ENCODE measurements at places on chromosomes 6 and 20.
A peak's percentile ranks its signal among the peaks of the same experiment; 100 is the strongest.

GRCh38 chr6:56176741-56177140 is 70.6 kb downstream of the COL21A1 start:
- no peak for DNase-seq

DNA sequence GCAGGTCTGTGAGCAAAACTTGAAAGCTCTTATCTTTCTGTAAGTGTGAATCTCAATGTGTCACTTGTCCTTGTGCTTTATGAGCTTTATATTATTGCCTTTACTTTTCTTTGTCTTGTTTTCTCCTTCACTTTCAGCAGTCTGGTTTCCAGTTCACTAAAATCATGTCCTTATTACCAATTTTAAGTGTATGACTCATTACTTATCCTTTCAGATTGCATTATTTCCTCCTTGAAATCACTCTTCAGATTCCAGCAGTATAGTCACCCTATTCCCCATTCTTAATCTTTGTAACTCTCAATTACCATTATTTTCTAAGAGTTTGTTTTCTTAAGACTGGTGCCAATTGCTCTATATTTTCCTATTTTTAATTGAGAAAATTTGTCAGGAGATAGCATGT is 117.4 kb upstream of the GRIK2 start:
- no peak for DNase-seq

DNA sequence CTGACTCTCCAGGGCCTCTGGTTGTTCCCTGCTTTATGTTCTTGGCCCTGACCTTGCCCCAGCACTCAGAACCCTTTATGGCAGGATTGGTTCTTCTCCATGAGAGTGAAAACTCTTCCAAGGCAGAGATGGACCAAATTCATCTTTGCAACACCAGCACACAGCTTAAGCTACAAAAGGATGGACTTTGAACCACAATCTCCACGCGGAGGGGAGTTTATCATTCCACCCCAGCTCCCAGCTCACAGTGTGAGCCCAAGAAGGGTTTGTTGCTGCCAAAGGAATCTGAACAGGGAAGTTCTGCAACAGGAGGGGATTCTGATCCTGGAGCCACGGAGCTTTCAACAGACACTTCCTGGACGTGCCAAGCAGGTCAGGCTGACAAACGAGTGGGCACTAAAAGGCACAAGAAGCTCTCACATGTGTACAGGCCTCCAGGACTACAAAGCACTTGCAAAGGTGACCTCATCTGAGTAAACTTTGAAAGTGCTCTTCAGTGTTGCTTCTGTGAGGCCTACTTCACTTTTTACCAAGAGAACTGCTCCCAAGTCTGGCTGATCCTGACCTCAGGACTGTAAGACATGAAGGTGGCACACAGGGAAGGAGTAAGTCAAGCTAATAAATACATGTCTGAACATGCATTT is 8.9 kb downstream of the FITM2 start:
- DNase-seq = no peak

DNA sequence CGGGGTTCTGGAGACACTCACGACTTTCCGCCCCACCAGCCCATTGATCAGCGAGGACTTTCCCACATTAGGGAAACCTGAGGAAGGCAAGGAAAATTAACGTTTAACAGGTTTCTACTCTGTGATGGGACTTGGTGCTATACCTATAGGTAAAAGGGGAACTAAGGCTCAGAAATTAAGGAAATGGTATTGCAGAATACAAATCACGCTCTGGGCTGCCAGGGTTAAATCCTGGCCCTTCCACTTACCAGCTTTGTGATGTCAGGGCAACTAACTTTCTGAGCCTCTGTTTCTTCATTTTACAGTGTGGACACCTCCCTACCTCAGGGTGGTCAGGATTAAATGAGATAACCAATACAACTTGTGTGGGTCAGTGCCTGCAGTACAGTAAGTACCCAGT is 8.8 kb downstream of the GNL1 start:
- peak; percentile 15 for DNase-seq

DNA sequence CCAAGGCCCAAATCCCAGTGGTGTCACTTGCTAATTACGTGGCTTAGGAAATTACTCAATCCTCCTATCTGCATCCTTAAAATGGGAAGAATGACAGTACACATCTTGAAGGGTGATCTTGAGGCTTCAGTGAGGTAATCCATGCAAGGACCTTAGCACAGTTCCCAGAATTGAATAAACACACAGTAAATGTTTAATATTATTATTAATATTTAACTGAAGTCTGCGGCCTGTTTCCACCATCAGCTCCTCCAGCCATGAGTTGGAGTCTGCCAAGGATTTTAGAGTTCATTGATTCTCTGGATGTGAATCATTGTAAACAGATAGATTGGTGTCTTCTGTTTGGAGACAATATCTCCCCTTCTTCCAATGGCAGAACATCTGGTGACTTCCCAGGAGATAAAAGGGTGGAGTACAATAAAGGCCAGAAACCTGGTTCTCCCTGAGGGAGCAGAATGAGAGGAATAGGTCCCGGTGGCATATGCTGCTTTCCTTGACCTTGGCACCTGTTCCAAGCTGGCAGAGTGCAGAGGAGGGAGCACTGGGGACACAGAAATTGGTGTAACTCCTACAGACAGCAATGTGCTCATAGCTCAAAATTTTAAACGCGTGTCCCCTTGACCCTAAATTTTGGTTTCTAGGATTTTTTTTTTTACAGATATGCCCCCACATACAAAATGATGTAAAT is 25.4 kb downstream of the UNC5CL start:
- peak; percentile 44 for DNase-seq

- DNase-seq = no peak
These were observed 7.2 kb upstream of the UQCC2 start for GRCh38 chr6:33718713-33719112.

- DNase-seq = no peak
These were observed 62.6 kb upstream of the MAP7 start for GRCh38 chr6:136612666-136613389.

DNA sequence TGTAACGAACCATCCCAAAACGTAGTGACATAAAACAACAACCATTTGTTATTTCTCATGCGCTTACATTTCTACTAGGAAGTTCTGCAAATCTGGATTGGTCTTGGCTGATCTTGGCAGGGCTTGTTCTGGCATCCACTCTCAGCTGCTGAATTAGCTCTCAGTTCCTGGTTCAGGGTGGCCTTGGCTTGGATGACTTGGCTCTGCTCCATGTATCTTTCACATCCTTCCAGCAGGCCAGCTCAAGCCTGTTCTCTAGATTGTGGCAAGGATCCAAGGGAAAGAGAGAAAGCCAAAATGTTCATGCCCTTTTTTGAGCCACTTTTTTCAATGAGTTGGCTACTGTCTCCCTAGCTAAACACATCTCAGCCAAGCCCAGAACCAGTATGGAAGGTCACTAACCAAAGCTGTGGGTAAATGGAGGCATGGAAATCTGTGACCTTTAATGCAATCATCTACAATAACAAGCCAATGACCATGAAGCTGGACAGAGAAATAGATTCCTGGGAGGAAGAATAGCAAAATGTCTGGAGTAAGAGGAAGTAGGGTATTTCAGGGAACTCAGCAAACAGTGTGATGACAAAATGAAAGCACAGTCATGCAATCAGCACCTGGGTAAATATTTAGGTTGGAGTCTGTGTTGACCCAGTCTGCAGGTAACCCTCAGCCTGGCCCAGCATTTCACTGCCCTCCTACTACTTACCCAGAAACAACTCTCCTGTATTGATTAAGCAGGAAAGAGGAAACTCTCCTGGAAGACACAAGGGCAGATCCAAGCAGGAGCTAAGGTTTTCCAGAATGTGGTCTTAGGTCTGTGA is 32.7 kb upstream of the SNAP25 start:
- DNase-seq = no peak

GRCh38 chr20:2983508-2983907 is 59.9 kb upstream of the GNRH2 start:
- no peak for DNase-seq

GRCh38 chr6:7914311-7914710 is 3.7 kb upstream of the TXNDC5 start:
- no peak for DNase-seq

DNA sequence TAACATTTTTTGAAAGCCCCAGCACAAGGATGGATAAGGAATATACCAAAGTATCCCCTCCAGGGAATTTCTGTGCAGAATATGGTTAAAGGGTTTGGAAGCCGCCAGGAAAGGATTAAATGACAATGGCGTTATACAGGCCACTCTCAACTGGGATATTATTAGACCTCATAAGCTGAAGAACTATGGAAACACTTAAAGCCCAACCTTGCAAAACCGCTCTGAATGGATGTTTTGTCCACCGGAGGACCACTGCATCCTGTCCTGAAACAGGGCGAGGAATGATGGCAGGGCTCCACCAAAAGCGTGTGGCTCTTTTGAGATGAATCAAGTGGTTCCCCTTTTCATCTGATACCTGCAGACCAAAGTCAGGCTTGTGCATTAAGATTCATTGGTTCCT is 32.4 kb downstream of the NFATC2 start:
- no peak for DNase-seq

DNA sequence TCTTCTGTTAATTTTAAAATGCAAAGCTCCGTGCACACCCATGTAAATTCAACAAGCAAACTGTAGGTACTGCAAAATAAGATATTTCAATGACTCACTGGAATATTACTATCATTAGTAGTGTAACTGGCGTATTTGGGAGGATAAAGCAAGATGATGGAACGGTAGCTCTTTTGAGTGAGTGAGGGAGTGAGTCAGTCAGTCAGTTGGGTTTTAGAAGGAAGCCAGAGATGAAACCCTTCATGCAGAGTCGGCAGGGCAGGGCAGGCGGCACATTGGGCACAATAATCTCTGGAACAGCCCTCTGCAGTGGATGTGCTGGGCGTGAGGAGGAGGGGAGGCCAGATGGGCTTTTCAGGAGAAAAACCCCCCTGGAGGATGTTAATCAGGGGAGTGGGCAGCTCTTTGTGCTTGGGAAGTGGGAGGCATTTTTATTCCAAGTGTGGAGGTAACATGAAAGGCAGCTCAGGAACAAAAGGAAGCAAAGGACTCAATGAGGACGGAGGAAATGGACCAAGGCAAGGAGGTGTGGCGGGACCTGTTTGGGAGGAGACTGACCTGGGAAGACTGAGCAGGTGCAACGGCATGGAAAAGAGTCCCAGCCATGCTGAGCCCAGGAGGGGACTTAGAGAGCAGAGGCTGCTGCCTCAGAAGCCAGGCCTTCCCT is 171.2 kb downstream of the ZDHHC14 start:
- no peak for DNase-seq

GRCh38 chr20:22690616-22691179 is 106.3 kb upstream of the FOXA2 start:
- no peak for DNase-seq

GRCh38 chr6:129946439-129947140 is 71.8 kb upstream of the L3MBTL3 start:
- no peak for DNase-seq

GRCh38 chr6:35498422-35499067 is 1.7 kb upstream of the TEAD3 start:
- DNase-seq = no peak

GRCh38 chr20:55557191-55557590 is 448.1 kb downstream of the CBLN4 start:
- no peak for DNase-seq

DNA sequence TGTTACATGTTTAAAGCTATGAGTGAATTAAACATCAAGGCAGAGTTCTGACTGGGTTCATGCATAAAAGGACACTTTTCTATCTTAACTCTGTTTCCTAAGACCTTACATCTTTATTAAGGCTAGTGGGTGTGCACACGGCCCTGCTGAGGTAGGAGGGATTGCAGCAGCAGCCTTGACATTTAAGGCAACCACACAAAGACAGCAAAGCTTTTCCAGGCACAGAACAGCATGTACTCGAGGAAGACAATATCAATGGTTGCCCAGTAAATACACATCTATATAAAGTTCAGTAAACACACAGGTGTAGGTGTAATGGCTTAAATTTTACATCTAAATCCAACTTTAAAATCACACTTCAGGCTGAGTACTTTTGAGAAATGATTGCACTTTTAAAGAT is 79.8 kb upstream of the LOC128125822 start:
- no peak for DNase-seq

- DNase-seq = no peak
These were observed 71.3 kb upstream of the TINAG start for GRCh38 chr6:54236984-54237383.

DNA sequence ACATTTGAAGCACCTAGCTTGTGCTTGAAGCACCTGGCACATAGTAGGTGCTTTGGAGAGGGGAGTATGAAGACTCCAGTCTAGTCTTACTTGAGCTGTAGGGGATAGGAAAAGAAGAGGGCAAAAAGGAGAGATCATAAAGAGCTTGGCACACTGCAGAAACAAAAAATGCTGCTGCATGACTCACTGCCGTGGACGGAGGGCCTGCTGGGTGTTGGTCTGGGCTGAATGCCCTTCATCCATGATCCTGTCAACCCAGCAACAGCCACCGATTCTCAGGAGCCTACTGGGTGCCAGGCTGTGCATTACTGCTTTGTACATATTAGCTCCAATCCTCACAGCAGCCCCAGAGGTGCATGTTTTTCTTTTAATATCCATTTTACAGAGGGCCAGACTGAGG is 6.0 kb downstream of the PDYN start:
- DNase-seq = no peak

GRCh38 chr20:46004889-46005473 is 3.7 kb upstream of the MMP9 start:
- peak; percentile 93 for DNase-seq

GRCh38 chr6:147441751-147442150 is 66.7 kb upstream of the SAMD5 start:
- DNase-seq = no peak

DNA sequence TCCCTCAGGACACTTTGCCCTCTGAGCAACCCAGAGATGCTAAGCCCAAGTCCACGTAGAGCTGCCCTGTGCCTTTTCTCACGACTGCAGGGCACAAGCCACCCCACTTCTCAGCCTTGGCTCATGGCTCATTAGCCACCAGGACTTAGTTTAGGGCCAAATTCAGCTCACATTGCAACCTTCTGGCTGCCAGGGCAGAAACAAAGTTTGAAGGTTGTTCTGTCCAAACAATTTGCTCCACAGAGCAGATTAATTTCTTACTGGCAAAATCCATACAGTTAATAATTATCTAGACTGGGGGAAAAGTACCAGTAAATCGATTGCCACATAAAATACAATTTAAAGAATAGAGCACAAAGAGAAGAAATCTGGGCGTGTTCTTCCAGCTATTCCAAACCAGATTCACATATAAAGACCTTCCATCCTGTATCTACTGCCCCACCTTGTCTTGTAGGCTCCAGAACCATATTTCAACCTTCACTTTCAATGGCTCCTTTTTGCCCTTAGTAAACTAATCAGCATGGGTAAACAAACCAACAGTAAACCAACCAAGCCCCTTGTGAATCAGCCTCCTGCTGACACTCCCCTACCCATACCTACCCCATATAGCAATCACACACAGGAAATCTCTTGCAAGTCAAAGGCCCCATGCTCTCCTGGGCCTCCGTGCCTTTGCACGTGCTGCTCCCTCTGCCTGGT is 101.9 kb downstream of the QRSL1 start:
- DNase-seq = no peak

- DNase-seq = no peak
These were observed 1.1 kb downstream of the USP45 start for GRCh38 chr6:99514089-99514488.

DNA sequence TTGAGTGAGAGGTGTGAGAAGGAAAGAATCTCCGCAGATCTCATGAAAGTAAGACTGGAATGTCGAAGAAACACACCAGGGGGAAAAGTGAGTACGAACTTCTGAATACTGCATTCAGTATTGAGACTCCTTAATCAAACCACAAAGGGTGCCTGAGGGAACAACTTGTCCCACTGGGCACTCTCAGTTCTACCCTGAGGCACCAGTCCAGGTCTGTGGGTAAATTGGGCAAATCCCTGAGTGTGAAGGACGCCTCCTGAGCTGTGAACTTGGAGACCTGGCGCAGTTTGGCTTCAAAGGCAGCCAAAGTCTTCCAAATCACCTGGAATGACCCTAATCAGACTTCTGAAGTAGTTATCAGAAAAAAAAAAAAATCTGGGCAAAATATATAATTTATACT is 329.7 kb downstream of the BTBD9 start:
- no peak for DNase-seq
